ENCODE measurements at places on chromosomes 7 and 10. TPM values are rescaled to one million over a fixed set of nuclear protein-coding genes. Genes with fewer than 3 reads are reported as not detected.

Gene SKIDA1
- 0.17 TPM for total RNA-seq

Gene PDCD11
- 50.9 TPM for total RNA-seq

Gene RNLS
- total RNA-seq = not detected

Gene C10orf62
- not detected for total RNA-seq

Gene ECHDC3
- not detected for total RNA-seq

Gene RAB11FIP2
- 4.4 TPM for total RNA-seq

Gene PRKCQ
- not detected for total RNA-seq

Gene CHCHD2
- total RNA-seq = 499 TPM

Gene EBF3
- not detected for total RNA-seq

Gene C7orf57
- not detected for total RNA-seq

Gene SHTN1
- 9.0 TPM for total RNA-seq

Gene SPDYE9
- not detected for total RNA-seq

Gene ENTPD1
- not detected for total RNA-seq

Gene HOXA4
- total RNA-seq = 2.3 TPM

Gene DRGX
- total RNA-seq = 0.33 TPM

Gene STEAP2
- total RNA-seq = 4.7 TPM

Gene INPP5F
- total RNA-seq = 8.1 TPM

Gene PDE6C
- not detected for total RNA-seq

Gene CADPS2
- total RNA-seq = 7.5 TPM

Gene UTF1
- total RNA-seq = not detected

Gene LOXL4
- 7.8 TPM for total RNA-seq

Gene POLD2
- total RNA-seq = 224 TPM

Gene MET
- 118 TPM for total RNA-seq

All from PC-3 (cell line).